Sigmoid colon (tissue), 7 donors: ENCODE measurements at places on chromosomes 5 and 9. TPM values are rescaled to one million over a fixed set of nuclear protein-coding genes. Genes with fewer than 3 reads are reported as not detected.
A peak's percentile ranks its signal among the peaks of the same experiment; 100 is the strongest.

GRCh38 chr5:157497875-157498611, 38.0 kb downstream of the NIPAL4 start:
- DNase-seq, result peak; percentile 62
- no peak overlapping the region for H3K4me3 ChIP-seq
- no peaks in the 10 kb centered on the region for H3K4me1 ChIP-seq
- no peaks in the 10 kb centered on the region for H3K27me3 ChIP-seq
- peaks cover 36% of the 10 kb centered on the region for H3K36me3 ChIP-seq
- H3K27ac ChIP-seq, result peak overlapping the region; percentile 53

GRCh38 chr5:169880012-169880663, 100.2 kb downstream of the INSYN2B start:
- H3K4me1 ChIP-seq, result no peaks in the 10 kb centered on the region
- H3K4me3 ChIP-seq, result no peak overlapping the region
- no peaks in the 10 kb centered on the region for H3K36me3 ChIP-seq
- no peak for DNase-seq
- H3K27me3 ChIP-seq, result no peaks in the 10 kb centered on the region
- H3K27ac ChIP-seq, result no peak overlapping the region

- H3K4me3 ChIP-seq, result no peak overlapping the region
- peak overlapping the region; percentile 86 for H3K27ac ChIP-seq
- no peaks in the 10 kb centered on the region for H3K36me3 ChIP-seq
Observed at GRCh38 chr9:104905153-104905901, 22.6 kb downstream of the ABCA1 start.

GRCh38 chr9:134475011-134475790, 148.9 kb downstream of the RXRA start:
- H3K27ac ChIP-seq, result peak overlapping the region; percentile 67
- DNase-seq, result peak; percentile 90
- H3K4me3 ChIP-seq, result no peak overlapping the region
- H3K27me3 ChIP-seq, result no peaks in the 10 kb centered on the region
- H3K36me3 ChIP-seq, result no peaks in the 10 kb centered on the region

GRCh38 chr9:128150594-128151308, 1.5 kb downstream of the LCN2 start:
- no peaks in the 10 kb centered on the region for H3K4me1 ChIP-seq
- no peaks in the 10 kb centered on the region for H3K36me3 ChIP-seq
- no peak overlapping the region for H3K27ac ChIP-seq
- no peak for DNase-seq
- no peaks in the 10 kb centered on the region for H3K27me3 ChIP-seq
- no peak overlapping the region for H3K4me3 ChIP-seq

GRCh38 chr5:19555876-19556275, 432.1 kb downstream of the CDH18 start:
- H3K4me1 ChIP-seq, result no peaks in the 10 kb centered on the region
- H3K36me3 ChIP-seq, result no peaks in the 10 kb centered on the region
- H3K4me3 ChIP-seq, result no peak overlapping the region
- no peak overlapping the region for H3K27ac ChIP-seq
- H3K27me3 ChIP-seq, result no peaks in the 10 kb centered on the region

DNA sequence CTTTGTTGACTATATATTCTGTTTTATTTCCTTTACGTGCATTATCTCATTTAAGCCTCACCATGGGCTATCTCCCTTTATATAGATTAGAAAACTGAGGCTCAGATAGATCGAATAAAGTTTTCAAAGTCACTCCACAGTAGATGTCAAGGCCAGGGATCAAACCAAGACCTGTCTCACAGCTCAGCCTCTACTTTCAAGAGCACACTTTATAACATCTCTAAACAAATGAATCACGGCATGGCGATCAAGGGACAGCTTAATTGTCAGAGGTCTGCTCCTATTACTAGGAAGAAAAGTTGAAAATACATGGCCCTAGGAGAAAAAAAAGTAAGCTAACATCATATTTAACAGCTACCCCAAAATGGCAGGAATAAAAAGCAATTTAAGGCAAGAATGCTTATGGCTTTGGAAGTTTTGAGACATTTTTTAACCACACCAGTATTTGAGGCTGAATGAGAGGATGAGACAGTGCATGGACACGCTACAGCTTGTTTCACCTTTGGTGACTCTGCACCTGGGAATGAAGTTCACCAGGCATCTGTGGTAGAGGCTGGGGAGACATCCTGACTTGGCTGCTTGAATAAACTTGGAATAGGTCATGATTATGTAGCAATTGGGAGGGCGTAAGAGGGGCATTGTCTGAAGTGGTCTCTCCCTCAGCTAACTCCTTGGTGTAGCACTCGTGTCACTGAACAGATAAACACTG, 486.8 kb upstream of the WWC1 start:
- no peak for DNase-seq
- H3K4me1 ChIP-seq, result no peaks in the 10 kb centered on the region
- no peak overlapping the region for H3K4me3 ChIP-seq
- no peaks in the 10 kb centered on the region for H3K36me3 ChIP-seq

- no peak for DNase-seq
- no peak overlapping the region for H3K27ac ChIP-seq
- H3K27me3 ChIP-seq, result no peaks in the 10 kb centered on the region
- H3K36me3 ChIP-seq, result no peaks in the 10 kb centered on the region
Observed at GRCh38 chr9:108636013-108636412, 219.8 kb downstream of the ACTL7B start.

DNA sequence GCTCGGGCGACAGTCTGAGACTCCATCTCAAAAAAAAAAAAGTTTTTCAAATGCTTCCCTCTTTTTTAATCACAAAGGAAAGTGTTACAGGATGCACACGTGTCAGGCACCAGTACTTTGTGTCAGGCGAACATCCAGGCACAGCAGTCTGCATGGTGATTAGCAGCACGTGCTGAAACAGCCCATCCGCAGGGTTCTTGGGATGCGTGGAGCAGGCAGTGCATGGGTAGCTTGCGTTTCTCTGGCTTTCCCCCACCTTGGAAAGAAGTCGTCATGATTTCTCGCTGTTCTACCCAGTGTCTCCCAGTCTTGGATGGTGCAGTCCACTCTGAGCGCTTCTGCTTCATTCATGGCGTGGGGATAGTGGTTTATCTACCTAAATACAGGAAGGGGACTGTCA, 35.4 kb downstream of the GPR107 start:
- H3K36me3 ChIP-seq, result no peaks in the 10 kb centered on the region
- no peaks in the 10 kb centered on the region for H3K4me1 ChIP-seq
- H3K27me3 ChIP-seq, result no peaks in the 10 kb centered on the region

RNF224 gene
- not detected for total RNA-seq

DMRT3 gene
- total RNA-seq, result not detected

TLE1 gene
- total RNA-seq, result 46.8 TPM
